ENCODE measurements at places on chromosomes 12 and 14.

GRCh38 chr12:113231235-113232088 is 10.2 kb downstream of the TPCN1 start:
- no peak for DNase-seq

DNA sequence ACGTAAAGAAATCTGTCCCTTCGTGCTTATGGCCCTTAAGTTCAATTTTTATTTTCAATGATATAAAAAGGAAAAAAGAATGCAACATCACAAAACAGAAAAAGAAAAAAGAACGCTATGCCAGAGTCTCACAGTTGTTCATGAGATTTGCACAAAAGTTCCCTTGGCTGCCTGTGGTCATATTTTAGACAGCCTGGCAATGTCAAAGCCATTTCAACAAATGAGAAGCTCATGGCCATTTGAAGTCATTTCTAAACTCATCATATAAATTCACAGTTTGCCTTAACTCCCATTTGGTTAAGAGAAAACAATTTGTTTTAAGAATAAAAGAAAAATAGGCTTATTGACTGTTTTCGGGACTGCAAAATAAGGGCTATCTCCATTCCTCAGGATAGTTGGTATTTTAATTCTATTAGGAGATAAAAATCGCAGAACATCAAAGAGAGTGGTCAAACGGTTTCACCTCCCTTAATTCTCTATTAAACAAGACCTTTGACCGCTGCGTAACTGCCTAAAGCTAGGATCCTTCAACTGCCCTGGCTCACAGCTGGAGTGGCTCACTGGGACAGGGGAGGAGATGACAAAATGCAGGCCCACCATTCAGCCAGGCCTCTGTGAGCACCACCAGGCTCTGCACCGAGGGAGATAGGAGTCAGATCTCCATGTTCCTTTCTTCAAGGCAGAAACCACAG is 119.2 kb upstream of the DAAM1 start:
- no peak for DNase-seq

GRCh38 chr12:65534238-65534841 is 255.9 kb downstream of the MSRB3 start:
- DNase-seq = no peak

- DNase-seq = no peak
Observed at GRCh38 chr14:102922490-102923200, at the start of gene AMN. Gene AMN, plus strand, starts transcription at chr14:102922663. Its CDS starts 26 bp downstream, at chr14:102922689.

- no peak for DNase-seq
Observed at GRCh38 chr14:105126126-105126980, 42.2 kb downstream of the JAG2 start.

DNA sequence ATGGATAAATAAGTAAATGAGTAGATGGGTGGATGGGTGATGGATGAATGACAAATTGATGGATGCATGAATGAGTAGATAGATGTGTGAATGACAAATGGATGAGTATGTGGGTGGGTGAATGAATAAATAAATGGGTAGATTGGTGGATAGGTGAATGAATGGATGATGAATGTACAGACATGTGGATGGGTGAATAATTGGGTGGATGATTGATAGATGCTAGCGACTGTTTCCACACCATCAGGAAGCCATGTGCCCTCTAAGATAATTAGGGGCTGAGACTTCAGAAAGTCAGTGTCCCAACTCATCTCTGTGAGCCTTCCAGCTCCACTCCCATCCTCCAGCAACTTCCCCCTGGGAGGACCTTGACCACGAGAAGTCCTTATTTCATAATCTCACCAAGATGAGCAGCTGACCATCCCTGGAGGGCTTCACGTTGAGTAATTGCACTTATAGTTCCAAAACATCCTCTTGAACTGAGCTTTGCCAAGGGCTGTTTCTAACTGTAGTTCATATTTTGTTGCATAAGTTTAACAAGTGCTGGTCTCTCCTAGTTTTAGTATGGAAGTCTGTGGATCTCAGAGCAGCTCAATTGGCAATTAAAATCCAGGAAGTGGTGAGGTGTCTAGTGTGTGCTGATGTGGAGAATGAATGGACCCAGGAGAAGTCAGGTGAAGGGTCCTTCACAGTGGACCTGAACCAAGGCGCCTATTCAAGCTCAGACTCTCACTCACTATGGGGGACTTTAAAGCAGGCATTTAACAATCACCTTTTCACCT is 295.7 kb downstream of the ADGRD1 start:
- DNase-seq = no peak
